ENCODE measurements at places on chromosomes 1 and 21.

DNA sequence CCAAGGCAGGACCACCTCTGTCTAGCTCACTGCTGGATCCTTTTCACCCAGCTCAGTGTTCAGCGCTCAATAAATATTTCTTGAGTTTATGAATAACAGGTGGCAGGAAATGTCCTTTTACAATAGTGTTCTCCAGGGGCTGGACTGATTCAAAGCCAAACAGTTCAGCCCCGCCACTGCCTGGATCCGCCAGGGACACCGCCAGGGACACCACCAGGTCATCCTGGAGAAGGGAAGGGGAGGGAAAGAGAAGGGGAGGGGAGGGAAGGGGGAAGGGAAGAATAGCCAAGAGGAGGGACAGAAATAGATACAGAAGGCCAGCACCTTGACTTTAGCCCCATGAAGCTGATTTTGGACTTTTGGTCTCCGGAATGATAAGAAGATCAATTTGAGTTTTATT, 255.6 kb downstream of the GRIK3 start:
- H3K4me1 ChIP-seq, result no peaks in the 10 kb centered on the region
- DNase-seq, result no peak
- no peak overlapping the region for H3K4me3 ChIP-seq
- no peak overlapping the region for H3K27ac ChIP-seq

DNA sequence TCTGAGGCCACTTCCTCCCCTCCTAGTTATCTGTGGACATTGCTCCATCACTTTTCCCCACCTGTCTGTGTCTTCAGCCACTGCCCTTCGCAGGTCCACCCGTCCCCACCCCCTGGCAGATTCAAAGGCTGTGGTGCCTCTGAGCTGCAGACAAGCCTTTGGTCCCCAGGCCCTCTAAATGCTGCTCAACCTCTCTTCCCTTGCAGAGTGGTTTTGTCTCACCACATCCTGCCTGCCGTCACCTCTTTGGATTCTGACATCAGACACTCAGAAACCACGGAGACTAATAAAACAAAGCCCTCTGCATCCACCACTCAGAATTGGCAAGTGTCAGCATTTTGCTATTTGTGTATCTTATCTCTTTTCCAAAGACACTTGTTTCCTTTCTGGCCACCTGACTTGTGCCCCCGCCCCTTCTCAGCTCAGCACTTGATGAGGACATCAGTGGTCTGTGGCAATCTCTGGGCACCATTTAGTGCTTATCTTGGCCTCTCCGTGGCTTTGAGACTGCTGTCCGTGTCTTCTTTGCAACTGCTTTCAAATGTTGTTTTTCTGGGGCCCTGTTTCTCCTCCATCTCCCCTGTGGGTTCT, 7.7 kb downstream of the CNIH3 start:
- H3K4me1 ChIP-seq, result peaks cover 39% of the 10 kb centered on the region
- peak overlapping the region; percentile 65 for H3K4me3 ChIP-seq
- H3K27ac ChIP-seq, result peak overlapping the region; percentile 91
- H3K36me3 ChIP-seq, result peaks cover 17% of the 10 kb centered on the region

DNA sequence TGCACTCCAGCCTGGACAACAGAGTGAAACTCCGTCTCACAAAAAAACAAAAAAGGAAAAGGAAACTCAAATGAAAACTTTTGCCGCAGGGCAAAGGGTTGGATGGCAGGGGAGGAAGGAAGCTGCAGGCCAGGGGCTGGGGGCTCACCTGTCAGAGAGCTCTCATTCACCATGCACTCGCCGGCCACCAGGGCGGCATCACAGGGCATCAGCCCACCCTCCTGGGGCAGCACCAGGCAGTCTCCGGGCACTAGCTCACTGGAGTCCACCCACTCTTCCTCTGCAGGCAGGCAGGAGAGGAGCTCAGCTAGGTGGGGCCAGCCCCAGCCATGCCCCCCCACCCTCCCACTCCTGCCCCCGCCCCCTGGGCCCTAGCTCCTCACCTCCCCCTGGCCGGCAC, 11.9 kb downstream of the ATP13A2 start:
- H3K27me3 ChIP-seq, result no peaks in the 10 kb centered on the region
- H3K4me1 ChIP-seq, result no peaks in the 10 kb centered on the region
- H3K27ac ChIP-seq, result no peak overlapping the region
- DNase-seq, result no peak
- peaks cover 22% of the 10 kb centered on the region for H3K36me3 ChIP-seq

DNA sequence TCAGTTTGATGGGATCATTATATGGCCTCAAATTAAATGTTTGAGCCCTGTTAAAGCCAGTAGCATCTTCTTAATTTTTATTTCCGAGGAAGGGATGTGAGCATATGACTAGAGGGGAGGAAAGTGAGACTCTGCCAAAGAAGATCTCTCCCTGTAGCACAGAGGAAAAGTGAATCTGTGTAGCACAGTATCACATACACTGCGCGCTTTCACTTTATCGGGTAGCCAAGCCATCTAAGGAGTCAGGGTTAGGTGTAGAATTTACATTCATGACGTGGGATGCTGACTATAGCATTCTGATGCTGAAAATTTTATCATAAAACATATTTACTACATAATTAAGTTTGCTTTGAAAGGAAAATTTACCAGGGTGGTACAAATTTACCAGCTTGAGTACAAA, 24.0 kb downstream of the LRRC8D start:
- H3K4me3 ChIP-seq, result peak overlapping the region; percentile 93
- peaks cover 66% of the 10 kb centered on the region for H3K4me1 ChIP-seq
- DNase-seq, result no peak
- peaks cover 53% of the 10 kb centered on the region for H3K36me3 ChIP-seq

- no peak overlapping the region for H3K27ac ChIP-seq
- H3K27me3 ChIP-seq, result peaks cover 10% of the 10 kb centered on the region
- no peaks in the 10 kb centered on the region for H3K36me3 ChIP-seq
- DNase-seq, result no peak
Observed at GRCh38 chr1:162944974-162945674, 84.1 kb upstream of the CCDC190 start.

DNA sequence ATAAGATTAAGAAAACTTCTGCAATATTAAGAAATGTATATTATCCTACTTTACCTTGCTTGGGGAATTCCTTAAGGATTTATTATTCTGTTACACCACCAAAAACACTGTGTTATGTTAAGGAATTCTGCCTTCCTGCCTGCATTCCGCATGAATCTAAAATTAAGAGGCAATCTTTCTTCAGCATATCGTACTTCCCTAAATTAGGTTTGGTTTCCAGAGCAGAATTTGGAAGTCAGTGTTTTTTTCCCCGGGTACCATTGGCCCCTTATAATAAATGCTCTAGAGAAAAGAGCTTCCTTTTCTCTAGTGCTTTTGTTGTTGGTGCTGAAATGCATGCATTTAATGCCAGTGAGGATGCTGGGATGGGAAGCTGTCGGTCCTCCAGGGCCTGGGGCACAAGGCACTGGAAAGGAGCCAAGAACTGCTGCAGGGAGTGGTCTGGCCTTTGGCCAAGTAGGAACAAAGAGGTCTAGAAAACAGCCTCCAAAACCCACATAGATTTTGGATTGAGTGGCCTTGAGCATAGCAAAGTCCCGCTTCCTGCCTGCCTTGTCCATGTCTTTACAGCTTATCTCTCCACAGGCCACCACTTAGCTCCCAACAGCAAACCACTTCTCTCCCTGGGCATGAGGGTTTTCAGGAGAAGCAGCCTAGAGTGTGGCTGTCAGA, 69.9 kb downstream of the RRAGC start:
- DNase-seq, result no peak
- no peaks in the 10 kb centered on the region for H3K4me1 ChIP-seq
- H3K27ac ChIP-seq, result no peak overlapping the region
- H3K4me3 ChIP-seq, result no peak overlapping the region
- H3K36me3 ChIP-seq, result no peaks in the 10 kb centered on the region

DNA sequence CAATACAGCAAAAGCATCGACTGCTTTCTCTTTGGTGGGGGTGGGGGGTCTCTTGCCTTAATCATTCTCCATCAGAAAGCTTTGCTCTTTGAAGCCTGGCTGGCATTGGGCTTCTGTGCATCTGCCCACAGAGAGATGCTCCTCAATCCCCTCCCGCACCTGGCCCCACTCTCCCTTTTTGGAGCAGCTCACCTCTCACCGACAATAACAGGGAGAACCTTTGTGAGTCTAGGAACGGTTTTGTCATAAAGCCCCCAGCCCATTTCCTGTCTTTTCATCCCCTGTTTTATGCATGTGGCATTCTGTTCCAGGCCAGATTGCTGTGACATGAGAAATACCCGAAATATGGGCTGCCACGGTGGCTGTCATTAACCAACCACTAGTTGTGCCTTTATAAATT, 469.0 kb upstream of the VAMP3 start:
- H3K36me3 ChIP-seq, result no peaks in the 10 kb centered on the region
- no peak overlapping the region for H3K4me3 ChIP-seq
- peaks cover 7% of the 10 kb centered on the region for H3K27me3 ChIP-seq
- H3K4me1 ChIP-seq, result no peaks in the 10 kb centered on the region
- no peak for DNase-seq

DNA sequence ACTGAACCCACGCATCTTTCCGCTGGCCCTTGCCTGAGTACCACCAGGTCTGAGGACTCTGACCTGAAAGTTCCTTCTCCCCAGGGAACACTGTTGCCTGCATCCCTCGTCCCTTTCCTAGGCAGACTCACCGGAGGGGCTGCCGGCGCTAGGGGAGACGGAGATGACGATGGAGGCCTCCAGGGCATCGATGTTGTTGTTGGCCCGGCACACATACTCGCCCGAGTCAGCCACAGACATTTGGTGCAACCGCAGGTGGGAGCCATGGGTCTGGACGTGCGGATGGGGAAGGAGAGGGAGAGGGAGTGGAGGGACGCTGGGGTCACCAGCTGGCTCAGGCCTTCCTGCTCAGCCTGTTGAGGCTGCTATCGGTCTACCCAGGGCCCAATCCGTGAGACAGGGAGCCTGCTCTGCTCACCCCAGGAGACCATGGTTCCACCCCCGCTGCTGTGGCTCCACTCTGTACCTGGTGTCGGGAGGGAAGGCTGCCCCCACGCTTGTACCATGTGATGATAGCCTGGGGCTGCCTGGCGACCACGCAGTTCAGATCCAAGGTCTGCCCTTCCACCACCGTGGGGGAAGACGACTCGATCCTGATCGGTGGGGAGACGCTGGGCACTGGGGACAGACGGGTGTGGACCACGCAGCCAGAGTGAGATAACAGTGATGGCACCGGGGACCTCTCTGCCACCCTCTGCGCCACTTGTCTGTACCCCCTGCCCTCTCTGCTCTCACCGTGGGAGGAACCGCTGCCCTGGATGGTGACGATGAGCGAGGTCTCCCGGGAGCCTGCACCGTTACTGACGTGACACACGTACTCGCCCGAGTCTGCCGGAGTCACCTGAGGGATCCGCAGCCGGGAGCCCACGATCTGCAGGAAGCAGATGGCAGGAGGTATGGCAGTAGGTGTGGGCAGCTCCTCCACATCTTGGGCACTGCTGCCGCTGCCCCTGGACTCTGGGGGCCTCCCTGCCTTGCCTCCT, 35.4 kb downstream of the LDLRAD2 start:
- DNase-seq, result no peak
- H3K27me3 ChIP-seq, result no peaks in the 10 kb centered on the region
- H3K4me1 ChIP-seq, result peaks cover 3% of the 10 kb centered on the region

DNA sequence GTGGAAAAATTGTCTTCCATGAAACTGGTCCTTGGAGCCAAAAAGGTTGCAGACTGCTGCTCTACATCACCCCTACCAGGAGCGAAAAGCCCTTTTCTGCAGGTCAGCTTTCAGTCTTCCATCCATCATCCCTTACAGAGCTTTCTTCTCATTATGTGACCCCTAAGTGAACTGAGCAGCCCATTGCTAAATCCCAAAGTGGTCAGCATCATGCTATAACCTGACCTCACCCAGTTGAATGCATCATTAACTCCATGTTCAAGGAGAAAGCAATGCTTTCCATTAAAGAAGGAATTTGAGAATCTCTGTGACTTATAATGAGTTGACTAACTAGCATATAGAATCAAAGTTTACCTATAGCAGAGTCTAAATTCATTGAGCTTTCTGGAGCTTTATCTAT, 10.4 kb upstream of the IL24 start:
- no peak overlapping the region for H3K4me3 ChIP-seq
- H3K4me1 ChIP-seq, result peaks cover 38% of the 10 kb centered on the region
- peaks cover 22% of the 10 kb centered on the region for H3K27me3 ChIP-seq
- peaks cover 6% of the 10 kb centered on the region for H3K36me3 ChIP-seq

DNA sequence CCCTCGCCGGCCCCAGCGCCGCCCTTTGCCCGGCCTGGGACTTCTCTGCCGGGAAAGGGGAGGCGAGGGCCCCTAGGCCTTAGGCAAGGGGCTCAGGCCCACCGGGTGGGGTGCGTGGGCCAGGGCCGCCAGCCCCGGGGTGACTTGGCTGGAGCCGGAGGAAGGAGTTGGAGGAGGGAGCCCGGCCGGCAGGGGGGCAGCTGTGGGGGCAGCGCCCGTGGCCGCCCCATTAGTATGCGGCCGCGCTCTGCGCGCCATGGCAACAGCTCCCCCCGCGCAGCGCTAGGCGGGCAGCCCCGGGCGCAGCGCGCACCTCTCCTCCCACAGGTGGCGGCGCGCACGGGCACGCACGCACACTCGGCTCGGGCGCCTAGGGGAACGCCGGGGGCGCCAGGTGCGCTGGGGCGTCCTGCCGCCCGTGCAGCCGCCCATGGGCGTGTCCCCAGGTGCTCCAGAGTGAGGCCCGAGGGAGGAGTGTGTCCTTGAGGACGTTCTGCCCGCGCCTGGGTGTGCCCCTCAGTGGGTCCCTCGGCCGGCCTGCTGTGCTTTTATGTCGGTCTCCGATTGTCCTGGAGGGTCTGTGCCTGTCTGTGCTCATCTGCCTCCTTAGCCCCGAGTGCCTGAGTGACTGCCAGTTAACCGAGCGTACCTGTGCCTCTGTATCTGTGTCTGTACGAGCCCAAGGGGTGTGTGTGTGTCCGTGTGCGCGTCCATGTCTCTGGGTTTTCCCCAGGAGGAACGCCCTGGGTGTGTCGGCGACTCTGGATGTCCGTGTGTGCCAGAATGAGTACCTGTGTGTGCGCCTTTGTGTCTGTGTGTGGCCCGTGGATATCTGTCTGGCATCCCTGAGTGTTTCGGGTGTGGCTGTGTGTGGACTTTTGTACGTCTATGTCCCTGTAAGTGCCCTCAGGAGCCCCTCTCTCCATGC, 38.2 kb upstream of the WASF2 start:
- H3K27ac ChIP-seq, result no peak overlapping the region
- H3K4me3 ChIP-seq, result peak overlapping the region; percentile 50
- H3K27me3 ChIP-seq, result no peaks in the 10 kb centered on the region
- peaks cover 47% of the 10 kb centered on the region for H3K4me1 ChIP-seq
- no peak for DNase-seq

DNA sequence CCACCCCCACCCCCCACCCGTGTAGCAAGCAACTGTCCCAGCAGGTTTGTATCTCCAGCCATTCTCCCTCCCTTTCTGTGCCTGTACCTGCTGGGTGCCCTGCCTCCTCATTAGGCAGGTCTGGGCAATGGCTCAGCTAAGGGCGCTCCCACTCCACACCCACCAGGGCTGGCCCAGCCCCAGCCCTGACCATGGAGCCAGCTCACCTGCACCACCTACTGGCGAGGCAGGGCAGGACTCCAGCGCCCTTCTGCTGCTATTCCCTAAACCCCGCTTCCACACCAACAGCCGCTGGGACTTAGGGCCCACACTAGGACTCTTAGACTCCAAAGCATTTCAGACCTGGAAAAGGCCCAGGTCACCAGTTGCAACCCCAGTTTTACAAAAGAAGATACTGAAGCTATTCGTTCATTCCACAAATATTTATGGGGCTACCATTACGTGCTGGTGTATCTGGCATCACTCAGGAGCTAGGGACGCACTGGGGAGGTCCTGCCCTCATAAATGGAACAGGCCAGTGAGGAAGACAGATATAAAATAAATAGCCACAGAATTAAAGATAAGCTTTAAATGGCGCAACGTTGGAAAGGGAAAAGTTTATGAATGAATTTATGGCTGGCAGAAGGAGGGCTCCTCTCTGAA, 24.0 kb downstream of the PGLYRP3 start:
- no peaks in the 10 kb centered on the region for H3K36me3 ChIP-seq
- no peak overlapping the region for H3K4me3 ChIP-seq
- no peaks in the 10 kb centered on the region for H3K27me3 ChIP-seq
- no peak for DNase-seq

Data from activated T-helper 2 cell treated with anti-CD3 and anti-CD28 coated beads, Interferon-gamma antibody, Interleukin-2, Interleukin-4, amounts not matched to agents 10 μg/mL and 5 μg/mL and 100 μg/mL, durations not matched to agents 14 hours and 24 hours and 36 hours (primary cell).